ENCODE measurements at places on chromosomes 2 and 18.

DNA sequence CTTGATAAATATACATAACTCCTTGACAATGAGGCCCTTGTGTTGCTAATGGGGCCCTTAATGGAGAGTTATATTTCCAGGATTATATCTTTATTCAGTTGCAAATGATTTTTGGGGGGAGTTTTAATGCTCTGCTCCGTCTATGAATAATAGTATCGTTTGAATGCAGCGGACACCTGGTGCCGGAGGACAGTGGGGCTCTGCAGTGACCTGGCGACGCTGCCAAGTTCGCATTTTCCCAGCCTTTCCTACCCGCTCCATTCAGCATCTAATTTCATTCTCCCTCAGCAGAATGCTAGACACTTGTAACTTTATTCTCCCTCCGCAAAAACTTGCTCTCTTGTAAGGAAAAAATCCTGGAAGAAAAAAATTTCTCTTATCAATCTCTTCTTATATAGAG, 257.6 kb upstream of the SALL3 start:
- no peak for DNase-seq

DNA sequence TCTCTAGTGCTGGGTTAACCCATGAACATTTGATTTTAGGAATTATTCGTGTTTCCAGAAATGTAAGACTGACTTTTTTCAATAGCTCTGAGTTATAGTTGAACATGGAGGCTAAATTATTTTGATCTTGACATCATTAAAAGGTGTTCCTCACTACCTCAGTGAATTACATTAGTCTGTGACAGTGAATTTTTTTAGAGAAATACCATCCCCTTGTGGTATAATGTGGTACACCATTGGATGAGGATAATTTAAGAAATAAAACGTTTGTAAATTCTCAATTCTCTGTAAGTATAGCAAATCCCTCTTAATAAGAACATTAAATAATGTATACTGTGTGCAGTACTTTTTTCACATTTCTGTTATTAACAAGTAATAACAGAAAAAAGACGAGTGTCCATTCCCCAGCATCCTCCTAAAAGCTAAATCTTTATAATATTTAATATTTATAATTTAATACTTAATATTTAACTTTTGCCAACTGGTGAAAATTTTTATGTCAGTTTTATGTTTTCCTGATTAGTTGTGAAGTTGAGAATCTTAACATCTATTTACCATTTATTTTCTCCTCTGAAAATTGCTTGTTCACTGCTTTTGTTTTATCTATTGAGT, 70.3 kb upstream of the CWC22 start:
- DNase-seq = no peak

DNA sequence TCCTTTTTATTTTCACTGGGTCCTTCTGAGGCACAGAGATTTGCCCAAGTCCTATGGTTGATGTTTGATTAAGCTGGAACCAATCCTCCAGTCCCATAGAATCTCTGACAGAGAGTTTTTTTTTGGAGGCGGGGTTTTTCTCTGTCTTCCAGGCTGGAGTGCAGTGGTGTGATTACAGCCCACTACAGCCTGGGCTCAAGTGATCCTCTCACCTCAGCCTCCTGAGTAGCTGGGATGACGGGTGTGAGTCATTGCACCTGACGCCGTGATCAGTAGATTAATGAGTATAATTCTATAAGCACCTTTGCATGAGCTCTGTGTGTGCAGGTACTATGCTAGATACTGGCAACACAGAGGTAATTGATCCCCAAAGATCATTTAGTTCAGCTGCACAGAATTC, 15.3 kb upstream of the TRPM8 start:
- DNase-seq = no peak

- no peak for DNase-seq
Measured at GRCh38 chr18:68660354-68661183, 54.3 kb downstream of the TMX3 start.

DNA sequence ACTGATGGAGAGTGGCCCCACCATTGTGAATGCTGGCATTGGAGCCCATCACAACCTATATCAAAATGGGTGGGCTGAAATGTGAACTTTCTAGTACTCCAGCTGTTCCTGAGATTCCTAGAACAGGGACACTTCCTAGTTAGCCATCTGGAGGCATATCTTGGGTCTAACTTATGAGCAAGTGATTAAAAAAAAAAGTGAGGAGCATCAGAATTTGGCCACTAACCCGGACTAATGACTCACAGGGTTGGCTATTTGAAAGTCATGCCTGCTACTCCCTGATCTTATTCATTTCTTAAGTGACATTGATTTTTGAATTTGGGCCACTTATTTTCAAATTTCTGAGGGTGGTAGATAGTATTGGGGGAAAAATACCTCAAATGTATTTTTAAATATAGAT, 216.6 kb downstream of the HRH4 start:
- no peak for DNase-seq

GRCh38 chr2:231708773-231709635, 679 bp downstream of the PTMA start:
- DNase-seq = peak; percentile 38

GRCh38 chr18:31511098-31511497, 13.1 kb downstream of the DSG2 start:
- DNase-seq = no peak

DNA sequence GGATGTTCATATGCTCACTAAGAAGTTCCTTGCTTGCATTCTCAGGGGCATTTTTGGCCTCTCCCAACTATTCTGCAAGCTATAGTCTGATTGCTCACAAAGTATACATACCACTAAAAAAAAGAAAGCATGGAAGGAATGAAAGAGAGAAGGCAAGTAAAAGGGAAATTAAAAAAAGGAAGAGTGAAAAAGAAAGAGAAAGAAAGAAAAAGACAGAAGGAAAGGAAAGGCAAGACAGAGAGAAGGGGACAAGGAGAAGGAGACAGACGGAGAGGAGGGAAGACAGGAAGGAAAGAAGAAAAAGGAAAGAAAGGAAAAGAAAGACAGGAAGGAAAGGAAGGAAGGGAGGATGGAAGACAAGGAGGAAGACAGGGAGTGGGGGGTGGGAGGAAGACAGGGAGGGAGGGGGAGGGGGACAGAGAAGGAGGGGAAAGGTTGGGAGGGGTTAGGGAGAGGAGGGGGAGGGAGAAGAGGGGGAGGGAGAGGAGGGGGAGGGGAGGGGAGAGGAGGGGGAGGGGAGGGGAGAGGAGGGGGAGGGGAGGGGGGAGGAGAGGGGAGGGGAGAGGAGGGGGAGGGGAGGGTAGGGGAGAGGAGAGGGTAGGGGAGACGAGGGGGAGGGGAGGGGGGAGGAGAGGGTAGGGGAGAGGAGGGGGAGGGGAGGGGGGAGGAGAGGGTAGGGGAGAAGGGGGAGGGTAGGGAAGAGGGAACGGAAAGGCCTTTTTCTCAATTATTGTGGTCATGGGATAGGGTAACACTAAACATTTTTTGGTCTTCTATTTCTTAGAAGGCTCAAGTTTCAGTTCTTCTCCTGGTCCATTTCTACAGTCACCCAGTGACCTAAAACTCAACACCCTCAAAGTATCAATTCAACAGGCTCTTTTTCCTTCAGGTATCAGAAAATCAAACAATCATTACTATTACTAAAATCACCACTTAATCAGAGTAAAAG, 50.7 kb downstream of the CERKL start:
- DNase-seq = no peak

GRCh38 chr2:205679410-205680009, 2.8 kb upstream of the NRP2 start:
- no peak for DNase-seq

GRCh38 chr2:158573739-158574138, 117.0 kb downstream of the PKP4 start:
- no peak for DNase-seq

GRCh38 chr2:224395620-224396390, 6.1 kb downstream of the FAM124B start:
- DNase-seq = no peak

- DNase-seq = no peak
Measured at GRCh38 chr2:128412181-128412871, 93.7 kb upstream of the HS6ST1 start.

- DNase-seq = no peak
Measured at GRCh38 chr18:51531501-51531900, 334.0 kb upstream of the MEX3C start.

GRCh38 chr18:57202881-57203280, 56.0 kb downstream of the BOD1L2 start:
- DNase-seq = no peak

DNA sequence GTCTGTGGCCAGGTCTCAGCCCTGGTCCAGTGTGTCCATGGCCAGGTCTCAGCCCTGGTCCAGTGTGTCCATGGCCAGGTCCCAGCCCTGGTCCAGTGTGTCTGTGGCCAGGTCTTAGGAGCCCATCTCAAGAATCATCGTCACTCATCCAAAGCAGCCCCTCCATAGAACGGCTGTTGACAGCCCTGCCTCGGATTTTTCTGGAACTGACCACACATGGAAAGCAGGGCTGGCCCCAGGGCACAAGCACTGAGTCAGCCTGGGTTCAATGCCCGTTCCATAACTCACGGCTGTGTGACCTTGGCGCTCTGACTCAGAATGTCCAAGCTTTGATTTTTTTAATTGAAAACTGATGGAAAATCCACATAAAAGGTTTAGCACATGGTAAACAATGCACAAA, 59.9 kb upstream of the SNTG2 start:
- no peak for DNase-seq

- DNase-seq = no peak
Measured at GRCh38 chr2:192585418-192585817, 390.7 kb upstream of the TMEFF2 start.
